ENCODE measurements at places on chromosomes 2 and 18. TPM values are rescaled to one million over a fixed set of nuclear protein-coding genes. Genes with fewer than 3 reads are reported as not detected.

The ZC3H6 gene
- 2.5 TPM for total RNA-seq

The MOGAT1 gene
- total RNA-seq, result not detected

The TUBA4B gene
- not detected for total RNA-seq

The CKAP2L gene
- 2.5 TPM for total RNA-seq

The MEP1B gene
- not detected for total RNA-seq

The RFX8 gene
- 1.6 TPM for total RNA-seq
